ENCODE measurements at places on chromosomes 1 and 21.
A peak's percentile ranks its signal among the peaks of the same experiment; 100 is the strongest.

DNA sequence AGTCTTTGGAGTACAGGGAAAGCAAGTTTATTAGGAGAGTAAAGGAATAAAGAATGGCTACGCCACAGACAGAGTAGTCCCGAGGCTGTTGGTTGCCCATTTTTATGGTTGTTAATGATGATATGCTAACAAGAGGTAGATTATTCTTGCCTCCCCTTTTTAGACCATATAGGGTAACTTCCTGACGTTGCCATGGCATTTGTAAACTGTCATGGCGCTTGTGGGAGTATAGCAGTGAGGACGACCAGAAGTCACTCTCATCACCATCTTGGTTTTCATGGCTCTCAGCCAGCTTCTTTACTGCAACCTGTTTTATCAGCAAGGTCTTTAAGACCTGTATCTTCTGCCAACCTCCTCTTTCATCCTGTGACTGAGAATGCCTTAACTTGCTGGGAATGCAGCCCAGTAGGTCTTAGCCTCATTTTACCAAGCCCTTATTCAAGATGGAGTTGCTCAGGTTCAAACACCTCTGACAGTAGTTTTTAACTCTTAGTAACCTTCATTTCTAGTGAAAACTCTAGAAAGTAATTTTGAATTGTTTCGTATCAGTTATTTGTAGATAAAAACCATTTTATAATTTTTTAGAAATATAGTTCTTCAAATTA lies 26.2 kb downstream of the TCP10L start:
- DNase-seq = no peak

DNA sequence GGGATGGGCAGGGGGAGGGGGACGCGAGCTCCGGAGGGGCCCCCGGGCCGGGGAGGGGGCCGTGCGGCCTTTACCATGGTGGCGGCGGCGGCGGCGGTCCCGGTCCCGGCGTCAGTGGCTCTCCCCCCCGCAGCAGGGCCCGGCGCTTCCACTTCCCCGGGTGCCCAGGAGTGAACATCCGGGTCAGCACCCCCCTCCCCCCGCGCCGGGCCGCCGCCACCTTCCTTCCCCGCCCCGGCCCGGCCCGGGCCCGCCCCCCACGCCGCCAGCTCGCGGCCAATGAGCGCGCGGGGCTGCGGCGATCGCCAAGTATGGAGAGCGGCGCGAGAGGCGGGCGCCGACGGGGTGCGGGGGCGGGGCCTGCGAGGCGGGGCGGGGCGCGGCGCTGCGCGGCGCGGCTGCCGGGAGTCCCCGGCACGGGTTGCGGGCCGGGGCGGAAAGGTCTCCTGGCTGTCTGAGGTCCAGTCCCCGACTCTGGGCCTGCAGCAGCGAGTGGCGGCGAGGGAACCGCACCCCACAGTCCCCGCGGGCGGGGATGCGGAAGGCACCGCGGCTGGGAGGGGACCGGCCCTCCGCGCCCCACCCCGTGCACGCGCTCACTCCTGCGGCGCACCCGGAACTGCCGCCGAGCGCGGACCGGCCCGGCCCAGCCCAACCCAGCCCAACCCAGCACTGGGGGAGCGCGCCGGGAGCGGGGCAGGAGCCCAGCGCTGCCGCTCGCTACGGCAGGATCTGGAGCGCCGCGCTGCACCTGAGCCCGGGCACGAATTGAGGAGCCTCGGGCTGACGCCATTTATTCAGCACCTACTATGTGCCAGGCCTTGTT lies at the start of gene CAPZB:
Gene CAPZB, minus strand, starts transcription at position 178 of the 826 bp plus-strand sequence. Its CDS starts 101 bp downstream, at position 77.
- DNase-seq = peak; percentile 92

GRCh38 chr1:9755441-9755995 lies 68.2 kb downstream of the CLSTN1 start:
- DNase-seq = no peak

- DNase-seq = no peak
These were observed 126.4 kb downstream of the VPS13D start for GRCh38 chr1:12356004-12356890.

DNA sequence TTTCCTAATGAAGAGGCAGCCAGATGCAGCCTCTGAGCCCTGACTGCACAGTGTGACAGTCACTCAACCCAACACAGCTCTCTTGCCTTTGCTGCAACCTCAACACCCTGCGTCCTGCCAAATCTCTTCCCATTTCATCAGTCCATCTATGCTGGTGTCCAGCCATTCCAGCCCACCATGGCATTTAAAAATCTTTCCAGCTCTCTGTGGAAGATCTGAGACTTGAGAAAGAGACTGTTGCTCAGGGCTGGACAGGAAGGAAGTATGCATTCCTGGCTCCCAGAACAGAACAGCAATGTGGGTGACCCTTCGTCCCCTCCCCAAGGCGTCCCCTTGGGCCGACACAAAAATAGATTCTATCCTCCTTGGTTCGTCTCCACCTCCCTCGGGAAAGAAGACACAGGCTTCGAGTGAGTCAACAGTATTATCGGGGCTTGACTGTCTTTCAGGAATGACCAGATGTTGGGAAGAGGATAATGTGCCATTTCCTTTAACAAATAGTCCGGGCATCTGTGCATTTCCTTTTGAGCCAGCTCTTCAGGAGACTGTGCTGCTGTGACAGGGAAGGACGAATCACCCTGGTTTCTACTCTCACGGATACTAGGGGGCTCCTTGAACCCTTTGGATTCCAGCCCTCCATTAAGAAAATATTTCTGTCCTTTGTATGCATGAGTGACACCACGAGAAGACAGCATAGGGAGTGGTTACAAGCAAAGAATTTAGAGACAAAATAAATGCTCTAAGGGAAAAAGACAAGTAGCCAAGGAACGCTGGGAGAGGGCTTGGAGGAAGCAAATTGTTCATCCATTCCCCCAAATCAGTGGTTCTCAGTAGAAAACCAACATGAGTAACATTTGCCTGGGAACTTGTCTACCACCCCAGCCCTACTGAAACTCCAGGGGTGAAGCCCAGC lies 111.4 kb upstream of the CDC42BPA start:
- no peak for DNase-seq

- no peak for DNase-seq
These were observed 8.2 kb upstream of the GJA5 start for GRCh38 chr1:147768582-147768981.

DNA sequence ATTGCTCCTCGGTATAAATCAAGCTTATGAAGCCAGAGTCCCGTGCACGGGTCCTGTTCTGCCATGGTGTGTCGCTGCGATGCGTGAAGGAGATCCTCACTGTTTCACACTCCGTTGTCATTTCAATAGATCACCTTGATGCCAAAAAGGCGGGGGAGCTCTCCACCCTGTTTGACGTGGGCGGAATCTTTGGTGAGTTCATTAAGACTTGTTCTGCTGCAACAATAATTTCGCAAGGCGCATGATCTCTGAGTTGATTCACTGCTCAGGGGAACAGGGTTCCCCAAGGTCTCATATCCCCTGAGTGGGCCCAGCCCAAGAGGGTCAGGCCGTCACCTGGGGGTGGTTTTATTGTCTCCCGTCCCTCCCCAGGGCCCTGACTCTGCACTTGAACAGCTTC lies 50.0 kb downstream of the SLC37A1 start:
- no peak for DNase-seq

- no peak for DNase-seq
These were observed 36.5 kb upstream of the AGBL4 start for GRCh38 chr1:50060279-50060678.

GRCh38 chr1:229596925-229597699 lies 28.8 kb downstream of the TAF5L start:
- no peak for DNase-seq

DNA sequence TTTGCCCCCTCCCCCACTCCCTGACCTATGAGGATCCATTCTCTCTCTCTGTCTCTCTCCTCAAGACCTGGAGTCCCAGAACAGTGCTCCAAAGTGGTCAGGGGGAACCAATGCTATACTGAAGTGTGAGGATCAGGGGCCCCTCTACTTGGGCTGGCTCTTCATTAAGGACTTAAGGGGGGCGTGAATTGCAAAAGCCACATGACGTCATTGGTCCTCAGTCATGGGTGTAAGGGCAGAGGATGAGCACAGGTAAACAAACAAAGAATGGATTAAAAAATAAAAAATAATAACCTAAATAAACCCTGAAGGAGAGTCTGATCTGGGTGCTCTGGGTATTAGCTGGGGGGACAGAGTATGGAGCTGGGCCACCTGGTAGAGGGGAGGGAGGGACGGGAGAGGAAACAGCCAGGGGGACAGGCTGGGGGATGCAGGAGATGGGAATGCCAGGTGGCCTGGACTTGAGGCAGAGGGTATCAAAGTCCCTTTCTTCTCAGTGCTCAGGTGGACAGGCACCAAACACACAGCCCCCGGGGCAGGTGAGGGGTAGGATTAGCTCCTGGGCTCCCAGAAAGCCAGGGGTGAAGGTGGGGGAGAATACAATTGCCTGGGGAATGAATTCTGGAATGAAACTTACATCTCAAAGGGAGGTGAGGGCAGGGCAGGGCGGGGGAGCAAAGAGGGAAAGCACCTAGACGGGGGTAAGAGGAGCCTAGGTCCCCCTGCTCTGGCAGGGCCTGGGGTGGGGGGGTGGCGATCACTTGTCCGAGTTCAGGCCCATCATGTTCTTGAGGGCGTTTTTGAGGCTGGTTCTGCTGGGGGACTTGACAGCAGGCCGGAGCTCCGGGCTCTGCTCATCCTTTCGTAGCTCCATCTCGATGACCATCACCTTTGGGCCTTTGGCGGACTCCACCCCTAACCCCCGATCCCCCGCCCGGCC lies 4.6 kb downstream of the MPZ start:
- no peak for DNase-seq

DNA sequence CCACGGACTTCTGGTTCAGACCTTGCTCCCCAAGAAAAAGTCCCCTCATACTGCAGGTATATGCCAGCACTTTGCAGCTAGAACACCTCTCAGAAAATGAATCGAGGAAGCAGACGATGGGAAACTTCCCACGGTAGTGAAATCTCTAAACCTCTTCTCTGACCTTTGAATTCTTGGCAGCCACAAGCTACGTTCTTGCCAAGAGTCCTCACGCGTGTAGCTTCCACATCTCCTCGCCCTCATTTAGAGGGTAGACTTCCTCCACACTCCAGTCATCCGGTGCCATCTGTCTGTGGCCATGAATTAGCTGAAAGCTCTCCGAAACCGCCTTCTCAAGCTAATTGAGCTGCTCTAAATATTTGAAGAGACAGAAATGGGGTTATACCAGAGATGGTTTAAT lies 127.8 kb downstream of the RGS7 start:
- no peak for DNase-seq

- no peak for DNase-seq
These were observed 2.2 kb downstream of the NAV1 start for GRCh38 chr1:201540846-201541735.

DNA sequence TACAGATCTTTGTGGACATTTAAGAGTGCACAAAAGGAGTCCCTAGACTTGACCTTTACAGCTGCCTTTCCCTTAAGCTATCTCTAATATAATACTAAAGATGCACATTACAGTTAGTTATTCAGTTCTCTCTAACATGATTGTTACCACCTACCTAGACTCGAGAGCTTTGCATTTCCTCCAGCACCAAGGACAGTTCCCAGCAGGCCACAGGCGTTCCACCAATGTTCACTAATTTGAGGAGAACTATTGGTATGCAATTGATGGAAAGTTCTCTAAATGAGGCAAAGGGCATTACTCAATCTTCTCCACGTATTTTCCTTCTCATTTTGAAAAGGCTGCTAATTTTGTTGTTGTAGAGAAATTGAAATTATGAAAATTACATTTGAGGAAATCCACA lies 5.4 kb upstream of the NTNG1 start:
- DNase-seq = no peak

- DNase-seq = no peak
These were observed 1602.9 kb downstream of the KCNT2 start for GRCh38 chr1:195005338-195005737.

DNA sequence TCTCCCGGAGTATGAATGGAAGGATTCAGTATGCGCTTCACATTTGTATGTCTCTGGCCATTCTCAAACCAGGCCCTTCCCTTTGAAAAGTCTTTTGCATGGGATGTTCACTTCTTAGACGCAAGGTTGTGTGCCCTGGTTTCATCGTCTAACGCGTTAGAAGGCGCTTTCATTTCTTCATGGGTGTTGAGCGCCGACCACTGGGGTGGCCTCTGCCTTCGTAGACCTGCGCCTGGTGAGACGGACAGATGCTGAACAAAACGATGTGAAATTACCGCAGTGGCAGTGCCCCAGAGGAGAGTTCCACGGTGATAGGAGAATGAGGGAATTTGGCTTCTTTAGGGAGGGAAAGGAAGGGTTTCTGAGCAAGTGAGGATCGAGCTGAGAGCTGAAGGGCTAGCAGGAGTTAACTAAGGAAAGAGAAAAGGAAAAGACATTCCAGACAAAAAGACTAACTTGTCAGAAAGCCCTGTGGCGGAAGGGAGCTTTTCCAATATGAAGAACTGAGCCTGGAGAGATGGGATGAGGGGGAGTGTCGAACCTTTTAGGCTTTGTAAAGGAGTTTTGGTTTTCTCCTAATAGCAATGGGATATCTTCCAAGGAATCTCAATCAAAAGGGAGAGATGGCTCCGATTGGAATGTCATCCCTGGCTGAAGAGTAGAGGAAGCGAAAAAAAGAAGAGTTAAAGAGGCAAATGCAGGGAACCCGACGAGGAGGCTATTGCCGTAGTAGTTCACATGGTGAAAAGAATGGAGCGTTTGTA lies 951 bp downstream of the GGPS1 start:
- DNase-seq = no peak

- DNase-seq = no peak
These were observed 4.8 kb upstream of the RPE65 start for GRCh38 chr1:68454534-68454933.

DNA sequence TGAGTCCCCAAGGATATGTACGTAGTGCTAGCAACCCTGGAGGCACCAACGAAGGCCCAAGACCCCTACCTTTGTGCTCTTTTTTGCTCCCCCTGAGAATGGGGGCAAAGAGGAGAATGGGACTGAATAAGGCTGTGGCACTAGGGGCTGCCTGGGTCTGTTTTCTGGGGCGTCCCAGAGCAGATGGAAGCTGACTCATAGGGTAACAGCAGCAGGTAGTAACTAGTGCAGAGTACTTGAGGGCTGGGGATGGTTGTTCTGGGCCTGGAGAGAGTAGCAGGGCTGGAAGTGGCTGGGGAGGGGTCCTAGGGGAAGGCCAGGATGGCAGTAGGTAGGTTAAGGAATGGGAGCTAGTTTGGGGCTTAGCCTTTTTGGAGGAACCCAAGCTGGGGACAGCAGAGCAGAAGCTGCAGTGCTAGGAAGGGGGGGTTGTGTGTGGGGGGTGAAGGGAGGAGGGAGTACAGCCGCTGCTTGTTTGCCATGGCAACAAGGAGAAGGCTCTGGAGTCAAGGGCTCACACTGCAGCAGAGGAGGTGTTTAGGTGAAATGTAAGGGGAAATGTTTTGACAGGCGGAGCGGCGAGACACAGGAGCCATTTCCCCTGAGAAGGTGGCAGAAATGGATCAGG lies 1.8 kb downstream of the NCDN start:
- DNase-seq = peak; percentile 71

DNA sequence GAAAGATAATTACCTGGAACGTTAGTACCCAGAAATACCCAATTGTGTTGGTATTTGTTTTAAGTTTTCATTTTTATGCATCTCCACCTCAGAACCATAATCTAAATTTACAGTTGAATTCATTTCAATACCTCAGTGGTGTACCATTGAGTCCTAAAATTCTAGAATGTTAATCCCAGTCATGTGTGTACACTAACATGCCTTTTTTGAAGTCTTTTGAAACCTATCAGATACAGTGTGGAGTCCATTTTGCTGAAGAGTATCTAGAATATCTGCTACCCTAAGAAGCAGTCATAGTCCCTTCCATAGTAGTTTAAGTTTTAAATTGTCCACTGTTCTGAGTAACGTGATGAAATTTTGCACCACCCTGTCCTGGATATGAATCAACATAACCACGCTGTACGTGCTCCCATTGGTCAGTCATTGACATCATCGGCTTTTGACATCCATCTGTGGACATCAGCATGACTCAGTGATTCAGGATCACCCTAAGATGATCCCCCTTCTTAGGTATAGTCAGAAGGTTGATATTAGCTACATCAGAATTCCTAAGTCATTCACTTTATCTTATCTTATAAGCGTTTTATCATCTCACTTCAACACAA lies 7.5 kb upstream of the ASH1L start:
- no peak for DNase-seq

All from CD4-positive, alpha-beta memory T cell (primary cell).